Activated T-helper 9 cell treated with anti-CD3 and anti-CD28 coated beads, Interleukin-2, amount 50 U/mL, for 16 hours (primary cell): ENCODE measurements at places on chromosomes 1 and 21.

DNA sequence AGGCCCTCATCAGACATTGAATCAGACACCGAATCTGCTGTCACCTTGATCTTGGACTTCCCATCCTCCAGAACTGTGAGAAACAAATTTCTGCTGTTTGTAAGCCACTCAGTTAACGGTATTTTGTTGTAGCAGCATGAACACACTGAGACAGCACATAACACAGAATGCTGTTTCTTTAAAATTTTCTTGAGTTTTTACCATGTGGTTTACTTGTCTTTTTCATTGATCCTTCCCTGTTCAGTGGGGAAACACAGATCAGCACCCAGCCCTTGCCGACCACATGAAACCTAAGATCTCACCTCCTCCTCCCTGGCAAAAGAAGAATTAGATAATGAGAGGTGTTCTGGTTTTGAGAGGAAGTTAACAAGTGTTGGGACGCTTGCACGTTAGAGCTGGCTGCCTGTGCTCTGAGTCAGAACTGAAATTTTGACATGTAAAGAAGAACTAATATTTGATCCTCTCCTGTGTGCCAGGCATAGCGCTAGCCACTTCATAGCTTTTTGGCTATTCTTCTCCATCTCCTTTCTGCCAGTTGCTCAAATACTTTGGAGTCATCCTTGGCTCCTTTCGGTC, 179.6 kb downstream of the DHRS3 start:
- DNase-seq, result peak; percentile 24

GRCh38 chr1:231326248-231326647, 11.4 kb downstream of the EXOC8 start:
- DNase-seq, result no peak

GRCh38 chr1:26890467-26890796, 349 bp upstream of the GPN2 start:
- no peak for DNase-seq

DNA sequence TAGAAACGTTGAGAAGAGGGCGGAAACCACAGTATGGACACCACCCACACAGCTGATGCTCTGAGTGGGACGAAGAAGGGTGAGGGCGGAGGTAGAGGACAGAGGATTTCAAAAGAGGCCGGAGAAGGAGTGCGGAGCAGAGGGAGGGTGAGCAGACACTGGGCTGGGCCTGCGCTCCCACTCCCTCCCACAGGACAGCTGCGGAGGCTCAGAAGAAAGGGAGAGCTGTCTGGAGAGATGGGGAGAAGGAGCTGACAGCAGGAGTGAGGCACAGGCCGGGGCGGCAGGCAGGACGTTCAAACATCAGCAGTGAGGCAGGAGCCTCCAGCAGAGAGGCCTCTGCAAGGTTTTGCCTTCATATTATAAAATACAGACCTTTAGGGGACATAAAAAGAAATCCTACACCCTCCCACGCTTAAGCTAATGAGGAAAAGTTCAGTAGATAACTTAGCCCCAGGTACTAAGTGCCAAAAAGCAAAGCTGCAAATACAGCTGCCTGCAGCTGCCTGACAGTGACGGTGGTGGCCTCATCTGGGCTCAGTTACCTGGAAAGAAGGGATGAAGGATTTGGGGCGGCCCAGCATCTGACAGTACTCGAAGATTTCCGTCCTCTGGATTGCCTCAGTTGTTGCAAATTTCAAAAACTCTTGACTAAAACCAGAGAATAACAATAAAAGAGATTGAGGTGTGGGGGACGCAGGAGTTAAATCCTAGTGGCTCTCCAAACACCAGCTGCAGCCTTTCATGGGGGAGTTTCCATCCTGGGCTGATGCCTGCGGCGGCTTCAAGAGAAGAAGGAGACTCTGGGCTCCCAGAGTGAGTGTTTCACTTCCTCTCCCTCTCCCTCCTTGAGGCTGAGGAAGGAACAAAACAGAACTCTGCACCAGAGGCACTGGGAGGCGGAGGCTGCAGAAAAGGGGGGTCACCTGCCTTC, 25.6 kb downstream of the SEC16B start:
- no peak for DNase-seq

- no peak for DNase-seq
Measured at GRCh38 chr1:98054786-98055185, 134.0 kb upstream of the DPYD start.

DNA sequence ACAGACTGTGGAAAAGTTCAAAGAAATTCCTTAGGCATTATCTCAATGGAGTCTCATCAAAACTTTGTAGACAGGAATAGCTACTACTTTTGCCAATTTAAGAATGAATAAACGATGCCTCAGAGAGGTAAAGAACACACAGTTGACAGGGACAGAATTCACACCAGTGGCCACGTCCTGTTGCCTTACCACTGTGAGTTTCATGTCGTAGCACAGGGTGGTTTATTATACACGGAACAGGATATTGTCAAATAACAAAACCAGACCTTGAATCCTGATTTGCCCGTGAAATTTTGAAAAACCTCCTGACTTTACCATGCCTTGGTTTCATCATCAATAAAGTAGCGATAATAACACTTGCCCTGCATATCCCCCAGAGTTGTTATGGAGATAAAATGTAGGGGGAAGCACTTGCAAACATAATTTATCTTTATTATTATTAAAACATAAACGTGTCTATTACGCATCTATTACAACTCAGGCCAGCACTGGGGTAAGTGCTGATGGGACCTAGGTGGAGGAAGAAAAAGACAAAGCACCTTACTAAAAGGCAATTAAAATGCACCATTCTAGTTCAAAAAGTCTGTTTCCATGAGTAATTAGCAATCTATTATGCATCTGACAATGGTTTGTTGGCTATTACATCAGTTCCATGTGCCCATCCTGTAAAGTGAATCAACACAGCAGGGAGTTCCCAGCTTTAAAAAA, 408.1 kb upstream of the RUNX1 start:
- DNase-seq, result no peak

GRCh38 chr1:109438798-109439297, 12.6 kb upstream of the PSMA5 start:
- no peak for DNase-seq

DNA sequence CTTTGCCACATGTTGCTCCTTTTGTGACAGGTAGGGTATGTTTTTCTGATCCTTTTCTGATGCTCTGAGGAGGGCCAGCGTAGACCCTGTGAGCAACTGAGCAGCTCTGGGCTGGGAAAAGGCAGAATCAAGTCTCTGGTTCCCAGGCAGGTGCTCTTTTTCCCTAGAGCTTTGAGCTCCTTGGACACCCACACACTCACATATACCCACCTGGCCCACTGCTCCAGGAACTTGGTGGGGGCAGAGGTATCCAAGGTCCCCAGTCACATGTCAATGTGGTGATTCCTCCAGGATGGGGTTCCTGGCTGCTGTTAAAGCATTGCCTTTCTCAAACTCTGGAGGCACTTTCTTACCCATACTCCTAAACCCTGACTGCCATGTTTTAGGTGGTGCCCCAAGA, 5.4 kb downstream of the CD2 start:
- no peak for DNase-seq

DNA sequence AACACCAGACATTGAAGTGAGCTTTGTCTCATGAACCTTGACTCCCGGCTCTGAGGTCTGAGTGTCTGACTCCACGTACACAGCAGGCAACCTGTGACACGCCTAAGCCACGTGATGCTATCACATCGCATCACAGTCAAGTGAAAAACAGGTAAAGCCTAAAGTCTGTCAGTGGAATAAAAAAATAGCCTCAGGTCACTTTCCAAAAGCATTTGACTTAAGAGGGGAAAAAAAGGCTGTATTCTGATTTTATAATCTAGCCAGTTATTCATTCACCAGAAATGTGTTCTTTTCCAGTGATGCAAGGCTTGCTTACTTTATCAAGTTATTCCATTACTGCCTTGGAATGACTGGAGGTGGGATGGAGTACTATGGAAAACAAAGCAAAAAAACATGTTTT, 163.2 kb upstream of the HMCN1 start:
- DNase-seq, result no peak

DNA sequence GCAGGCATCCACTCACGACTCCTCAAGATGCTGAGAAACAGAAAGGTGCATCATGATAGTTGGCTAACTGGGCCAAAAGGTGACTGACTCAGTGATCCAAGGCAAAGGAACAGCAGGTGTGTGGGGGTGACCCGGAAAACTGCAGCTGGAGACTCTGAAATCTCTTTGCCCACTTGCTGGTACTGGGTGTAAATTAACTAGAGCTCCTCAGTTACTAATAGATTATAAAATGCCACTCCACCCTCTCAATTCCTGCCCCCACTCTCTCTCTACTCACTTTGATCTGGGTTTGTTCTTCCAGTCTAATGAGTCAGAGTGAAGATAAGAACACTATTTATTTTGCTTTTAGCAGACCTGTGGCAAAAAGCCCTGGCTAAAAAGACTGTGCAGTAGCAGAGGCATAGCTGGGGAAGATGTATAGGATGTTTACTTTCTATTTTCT, 7.2 kb upstream of the PIGC start:
- DNase-seq, result no peak

DNA sequence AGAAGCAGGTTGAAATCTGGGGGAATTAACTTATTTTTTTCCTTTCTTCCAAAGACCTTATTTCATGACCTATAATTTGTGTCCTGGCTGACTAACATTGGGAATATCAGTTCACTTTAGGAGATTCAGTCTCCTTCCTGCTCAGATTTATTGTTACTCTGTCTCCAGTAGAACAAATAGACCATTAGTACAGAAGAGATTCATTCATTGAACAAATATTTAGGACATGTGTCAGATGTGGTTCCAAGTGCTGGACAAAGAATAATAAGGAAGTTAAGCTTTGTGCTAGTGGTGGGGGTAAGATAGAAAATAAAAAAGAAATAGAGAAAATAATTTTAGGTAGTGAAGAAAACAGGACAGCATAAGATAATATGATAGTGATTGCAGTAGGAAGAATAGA, 20.3 kb downstream of the ZMYM4 start:
- DNase-seq, result no peak
